ENCODE measurements at places on chromosomes 11 and 22.

GRCh38 chr22:49693848-49694247 lies 133.8 kb downstream of the BRD1 start:
- no peak for DNase-seq

DNA sequence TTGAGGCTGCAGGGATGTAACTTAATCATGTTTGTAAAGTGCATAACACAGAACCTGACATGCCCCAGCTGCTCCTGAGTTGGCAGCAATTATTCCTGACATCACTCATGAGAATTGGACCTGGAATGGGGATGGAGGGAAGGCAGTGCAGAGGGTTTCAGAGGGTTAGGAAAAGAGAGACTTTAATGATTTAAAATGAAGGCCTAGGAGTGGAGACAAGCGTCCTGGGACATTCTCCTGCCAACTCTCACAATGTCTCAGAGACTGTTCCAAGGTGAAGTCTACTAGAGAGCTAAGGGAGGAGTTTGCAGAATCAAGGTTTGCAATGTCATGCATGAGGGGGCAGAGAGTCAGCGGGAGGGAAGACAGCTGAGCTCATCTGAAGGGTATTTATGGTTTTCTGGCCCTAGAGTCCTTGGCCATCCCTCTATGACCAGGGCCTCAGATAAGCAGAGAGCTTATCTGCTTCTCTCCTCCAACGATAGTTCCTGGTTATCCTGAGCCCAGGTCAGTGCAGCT lies 36.9 kb downstream of the GGTLC2 start:
- DNase-seq = no peak

DNA sequence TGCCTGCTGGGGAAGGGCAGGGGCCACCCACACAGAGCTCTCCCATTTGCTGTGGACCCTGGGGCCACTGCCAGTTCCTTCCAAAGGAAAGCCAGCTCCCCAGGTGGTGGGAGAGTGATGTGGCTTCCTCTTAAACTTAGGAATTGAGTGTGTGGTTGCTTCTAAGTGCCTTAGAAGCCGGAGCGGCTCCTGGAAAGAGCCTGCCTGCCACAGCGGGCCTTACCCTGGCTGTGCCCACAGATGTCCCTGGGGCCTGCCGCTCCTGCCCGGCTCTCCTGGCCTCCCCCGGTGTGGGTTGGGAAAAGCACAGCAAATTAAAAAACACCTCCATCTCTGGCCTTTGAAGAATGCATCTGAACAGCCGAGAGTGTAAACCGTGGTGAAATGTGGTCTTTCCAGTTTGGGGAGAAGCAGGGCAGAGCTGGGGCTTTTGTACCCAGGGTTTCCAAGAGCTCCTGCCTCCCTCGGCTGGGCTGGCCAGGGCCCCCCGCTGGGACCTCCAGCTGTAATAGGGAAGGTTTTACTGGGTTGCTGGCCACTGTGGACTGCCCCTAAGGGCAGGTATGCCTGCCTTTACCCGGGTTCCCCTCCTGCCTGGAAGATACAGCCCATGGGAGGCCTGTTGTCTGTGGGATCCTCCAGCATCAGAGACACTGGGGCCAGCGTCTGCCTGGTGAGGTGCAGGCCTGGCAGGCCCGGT lies 30.2 kb downstream of the LRP5 start:
- no peak for DNase-seq

- no peak for DNase-seq
These were observed 12.7 kb downstream of the DCHS1 start for GRCh38 chr11:6642957-6643356.

All from stimulated activated CD8-positive, alpha-beta memory T cell treated with anti-CD3 and anti-CD28 coated beads, Interleukin-4, amount 100 ng/mL, for 48 hours (primary cell).